ENCODE measurements at places on chromosomes 5 and 9.
A peak's percentile ranks its signal among the peaks of the same experiment; 100 is the strongest.

DNA sequence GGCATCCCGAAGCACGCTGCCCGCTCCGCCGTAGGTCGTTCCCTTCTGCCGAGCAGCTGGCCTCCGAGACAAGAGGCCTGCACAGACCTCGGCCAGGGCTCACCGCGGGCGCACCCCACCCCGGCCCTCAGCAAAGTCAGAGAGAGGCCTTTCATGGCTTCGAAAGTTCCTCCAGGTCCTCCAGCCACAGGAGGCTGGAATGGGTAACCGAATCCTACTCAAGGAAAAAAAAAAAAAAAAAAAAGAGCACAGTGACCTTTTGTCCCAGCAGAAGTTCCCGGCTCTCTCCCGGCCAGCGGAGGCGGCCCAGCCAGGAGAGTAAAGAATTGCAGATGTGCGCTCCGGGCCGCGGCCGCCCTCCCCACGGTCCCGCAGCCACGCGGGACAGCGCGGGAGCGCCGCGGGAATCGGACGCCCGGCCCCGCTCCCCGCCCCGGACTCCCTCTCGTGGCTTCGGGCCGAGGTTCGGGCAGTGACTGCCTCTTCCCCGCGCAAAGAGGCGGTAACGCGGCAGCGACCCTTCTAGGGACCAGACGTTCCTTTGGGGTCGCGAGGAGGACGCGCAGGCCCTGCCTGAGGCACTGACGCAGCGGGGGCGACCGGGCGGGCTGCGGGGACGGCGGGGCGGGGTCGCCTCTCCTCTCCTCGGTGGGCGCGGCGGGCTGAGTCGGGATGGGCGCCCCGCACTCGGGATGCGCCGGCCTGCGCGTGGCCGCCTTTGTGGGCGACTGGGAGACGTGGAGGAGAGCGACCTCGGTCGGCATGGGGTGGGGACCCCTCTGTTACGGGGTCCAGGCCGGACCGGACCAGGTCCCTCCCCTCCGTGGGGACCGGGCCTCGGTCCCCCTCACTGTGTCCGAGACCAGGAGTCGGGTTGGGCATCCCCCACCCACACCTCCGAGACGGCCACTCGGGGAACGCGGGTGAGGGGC, 754 bp downstream of the GFPT2 start:
- no peak for DNase-seq

DNA sequence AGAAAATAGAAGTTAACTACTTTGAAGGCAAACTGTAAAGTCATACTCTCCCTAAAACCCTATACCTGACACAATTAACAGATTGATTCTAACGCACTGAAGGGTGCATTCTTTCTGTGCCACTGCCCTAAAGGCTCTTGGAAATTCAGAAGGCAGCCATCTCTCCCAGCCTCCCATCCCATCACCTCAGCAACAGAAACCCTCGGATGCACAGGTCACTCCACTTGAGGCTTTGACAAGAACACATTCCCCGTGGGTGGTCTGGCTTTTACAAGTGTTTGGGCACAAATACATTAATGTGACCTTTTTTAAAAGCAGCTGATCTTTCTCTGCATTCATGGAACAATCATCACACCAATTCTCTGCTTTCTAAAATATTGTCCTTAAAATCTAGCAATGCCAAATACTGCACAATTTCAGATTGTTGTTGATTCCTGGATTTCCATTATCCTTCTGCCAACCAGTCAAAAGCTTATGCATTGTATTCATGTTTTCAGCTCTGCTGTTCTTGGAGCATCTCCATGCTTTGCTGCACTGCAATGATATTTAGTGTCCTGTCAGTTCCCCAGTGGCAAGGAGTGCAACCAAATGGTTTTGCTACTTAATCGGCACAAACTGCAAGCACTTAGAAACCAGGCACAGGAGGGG, 175.6 kb downstream of the TMEM161B start:
- DNase-seq, result no peak

DNA sequence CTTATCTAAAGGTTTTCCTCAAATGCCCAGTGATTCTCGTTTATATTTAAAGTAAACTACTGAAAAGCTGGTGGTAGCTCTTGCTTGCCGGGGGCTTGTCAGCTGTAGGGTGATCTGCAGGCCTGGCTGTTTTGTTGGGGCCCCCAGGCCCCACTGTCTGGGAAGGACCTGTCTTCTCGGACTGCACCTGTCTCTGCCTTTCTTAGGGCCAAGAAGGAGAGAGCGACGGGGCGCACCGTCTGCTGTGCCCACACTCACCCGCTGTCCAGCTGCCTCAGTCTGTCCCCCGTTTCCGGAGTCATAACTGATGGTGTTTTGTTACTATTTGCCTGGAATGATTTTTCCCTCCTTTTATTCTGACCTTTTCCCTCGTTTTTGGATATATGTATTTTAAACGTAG, 94.1 kb upstream of the CACNA1B start:
- no peak for DNase-seq

- no peak for DNase-seq
Observed at GRCh38 chr9:107847978-107848964, 358.7 kb upstream of the KLF4 start.

GRCh38 chr9:23117616-23118015, 671.0 kb downstream of the DMRTA1 start:
- DNase-seq, result no peak

DNA sequence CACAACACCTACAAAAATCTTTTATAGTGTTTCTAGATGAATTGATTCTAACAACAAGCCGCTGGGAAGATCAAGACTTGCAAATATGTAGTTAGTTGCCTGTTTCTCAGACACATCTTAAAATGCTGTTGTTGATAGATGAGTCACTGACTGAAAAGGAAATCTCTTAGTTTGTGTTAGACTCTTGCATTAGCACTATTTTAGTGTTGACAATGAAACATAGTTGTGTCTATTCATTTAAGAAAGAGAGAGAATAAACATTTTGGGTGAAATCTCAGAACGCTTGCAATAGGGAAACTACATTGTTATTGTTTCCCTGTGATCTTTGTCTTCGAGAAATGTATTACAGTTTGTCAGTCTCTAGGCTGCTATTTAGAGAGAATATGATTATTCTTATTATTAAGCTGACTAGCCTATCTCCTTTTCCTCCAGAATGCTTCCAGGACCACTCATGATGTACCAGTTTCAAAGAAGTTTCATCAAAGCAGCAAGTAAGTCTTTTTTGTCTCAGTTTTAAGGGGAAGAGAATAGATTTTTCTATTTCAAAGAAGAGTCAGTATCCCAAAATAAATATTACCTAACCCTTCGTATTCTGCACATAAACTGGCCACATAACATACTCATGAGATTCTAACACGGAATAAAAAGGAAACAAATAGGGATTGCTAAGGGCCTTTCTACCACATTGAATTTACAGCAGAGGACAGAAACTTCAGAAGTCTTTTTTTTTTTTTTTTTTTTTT, 285.6 kb downstream of the ARHGAP26 start:
- no peak for DNase-seq

GRCh38 chr9:94903961-94904421, 177.5 kb downstream of the AOPEP start:
- no peak for DNase-seq

DNA sequence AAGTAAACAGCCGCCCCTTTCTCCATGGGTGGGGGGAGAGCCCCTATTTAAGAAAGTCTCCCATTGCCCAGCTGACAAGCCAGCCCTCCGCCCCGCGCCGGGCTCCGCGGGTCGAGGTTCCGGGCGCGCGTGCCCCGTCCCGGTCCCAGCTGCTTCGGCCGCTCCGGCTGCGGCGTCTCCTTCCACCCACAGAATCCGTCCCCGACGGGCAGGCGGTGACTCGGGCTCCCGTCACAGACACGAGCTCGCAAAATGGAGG, 223 bp downstream of the NR3C1 start:
- no peak for DNase-seq

GRCh38 chr5:93570294-93571113, 10.5 kb downstream of the NR2F1-AS1 start:
- DNase-seq, result no peak

DNA sequence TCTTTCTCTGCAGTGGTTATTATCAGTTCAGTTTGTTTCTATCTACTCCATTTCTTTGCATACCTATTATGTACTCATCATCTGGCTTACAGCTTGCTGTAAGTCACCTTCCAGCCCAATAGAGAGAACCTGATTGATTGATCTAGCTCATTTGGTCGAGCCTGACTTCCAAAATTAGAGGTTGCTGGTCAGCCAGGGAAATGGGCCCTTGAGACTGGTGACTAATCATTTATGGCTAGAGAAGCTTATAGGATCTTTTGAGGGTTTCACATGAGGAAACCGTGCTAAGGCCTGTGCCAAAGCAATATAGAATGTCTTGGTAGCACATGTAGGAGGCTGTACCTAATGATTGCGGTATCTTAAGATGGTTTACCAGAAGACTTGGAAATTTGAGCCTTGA, 5.8 kb downstream of the SREK1 start:
- no peak for DNase-seq

DNA sequence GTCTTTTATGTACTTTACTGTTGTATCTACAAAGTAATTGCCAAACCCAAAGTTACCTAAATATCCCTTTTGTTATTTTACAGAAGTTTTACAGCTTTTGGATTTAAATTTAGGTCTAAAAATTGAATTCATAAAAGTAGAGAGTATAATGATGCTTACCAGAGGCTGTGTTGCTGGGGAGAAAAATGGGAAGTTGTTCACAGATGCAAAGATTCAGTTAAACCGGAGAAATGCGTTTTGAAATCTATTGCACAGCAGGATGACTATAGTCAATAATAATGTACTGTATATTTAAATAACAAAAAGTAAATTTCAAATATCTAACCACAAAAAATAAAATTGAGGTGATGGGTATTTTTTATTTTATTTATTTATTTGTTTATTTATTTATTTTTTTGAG, 2.6 kb upstream of the ANKRD18A start:
- no peak for DNase-seq

GRCh38 chr5:150490754-150491153, 17.2 kb upstream of the NDST1 start:
- DNase-seq, result no peak

- DNase-seq, result no peak
Observed at GRCh38 chr5:65886387-65886786, 40.0 kb upstream of the ERBIN start.

DNA sequence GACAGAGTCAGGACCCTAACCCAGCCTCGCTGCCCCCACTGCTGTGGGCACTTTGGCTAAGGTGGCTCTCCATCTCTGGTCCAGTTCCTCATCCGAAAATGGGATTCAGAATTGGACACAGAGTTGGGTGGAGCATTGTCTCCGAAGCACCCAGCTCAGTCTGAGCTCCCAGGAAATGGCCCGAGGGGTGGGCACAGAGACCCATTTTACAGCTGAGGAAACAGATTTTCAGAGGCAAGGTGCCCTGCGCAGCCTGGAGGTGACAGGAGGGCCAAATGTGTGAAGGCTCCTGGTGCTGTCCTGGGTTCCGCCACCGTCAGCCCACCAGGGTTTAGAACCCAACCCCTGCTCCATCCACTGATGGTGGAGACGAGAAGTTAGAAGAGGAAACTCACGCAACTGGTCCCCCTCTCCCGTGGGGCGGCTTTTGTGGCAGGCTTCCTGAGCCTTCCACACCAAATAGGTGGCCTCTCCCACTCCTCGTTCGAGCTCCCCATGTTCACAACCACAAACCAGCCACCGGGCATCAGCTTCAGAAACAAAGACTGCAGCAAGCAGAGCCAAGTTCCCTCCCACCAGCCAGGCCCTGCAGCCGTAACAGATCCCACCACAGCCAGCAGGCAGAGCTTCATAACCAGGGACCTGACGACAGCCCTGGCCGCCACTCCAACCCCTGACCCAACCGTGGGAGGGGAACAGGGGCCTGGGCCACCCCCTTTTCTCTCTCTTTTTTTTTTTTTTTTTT, 90.9 kb upstream of the LMX1B start:
- no peak for DNase-seq

- no peak for DNase-seq
Observed at GRCh38 chr9:84589542-84589941, 80.0 kb upstream of the NTRK2 start.

- DNase-seq, result no peak
Observed at GRCh38 chr5:120504057-120504456, 40.0 kb downstream of the PRR16 start.

- no peak for DNase-seq
Observed at GRCh38 chr9:20593105-20593504, 29.2 kb downstream of the MLLT3 start.

DNA sequence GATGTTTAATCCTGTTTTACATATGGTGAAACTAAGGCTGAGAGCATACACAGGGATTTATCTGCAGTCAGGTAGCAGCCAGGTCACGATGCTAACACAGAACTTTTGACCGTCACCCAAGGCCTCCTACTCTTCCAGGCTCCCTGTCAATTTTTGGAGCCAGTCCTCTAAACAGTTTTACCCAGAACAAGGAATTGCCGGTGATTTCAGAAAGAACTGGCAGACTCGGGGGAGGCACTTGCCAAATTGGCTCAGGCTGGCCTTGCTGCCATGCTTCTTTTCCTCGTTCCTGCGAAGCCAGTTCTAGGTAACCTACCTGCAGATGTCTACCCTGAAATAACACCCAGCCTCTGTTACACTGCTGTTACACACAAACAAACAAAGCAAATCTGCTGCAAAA, 21.2 kb downstream of the GRIA1 start:
- DNase-seq, result no peak

DNA sequence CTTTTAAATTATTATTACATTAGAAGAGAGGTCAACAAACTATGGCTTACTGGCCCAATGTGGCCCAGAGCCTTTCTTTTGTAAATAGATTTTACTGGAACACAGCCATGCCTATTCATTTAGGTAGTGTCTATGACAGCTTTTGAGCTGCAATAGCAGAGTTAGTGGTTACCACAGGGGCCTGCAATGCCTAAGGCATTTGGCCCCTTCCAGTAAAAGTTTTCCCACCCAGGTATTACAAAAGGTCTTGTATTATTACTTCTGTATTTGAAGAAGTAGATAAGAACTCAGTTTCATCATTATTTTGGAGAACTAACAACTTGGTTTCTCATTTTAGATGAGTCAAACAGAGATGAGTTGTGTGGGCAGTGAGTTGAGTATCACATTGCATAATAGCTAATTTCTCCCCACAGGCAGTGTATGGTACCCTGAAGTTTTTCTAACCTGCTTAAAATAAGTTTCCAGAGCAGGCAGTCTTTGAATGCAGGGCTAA, 9.5 kb downstream of the MTRR start:
- DNase-seq, result no peak

DNA sequence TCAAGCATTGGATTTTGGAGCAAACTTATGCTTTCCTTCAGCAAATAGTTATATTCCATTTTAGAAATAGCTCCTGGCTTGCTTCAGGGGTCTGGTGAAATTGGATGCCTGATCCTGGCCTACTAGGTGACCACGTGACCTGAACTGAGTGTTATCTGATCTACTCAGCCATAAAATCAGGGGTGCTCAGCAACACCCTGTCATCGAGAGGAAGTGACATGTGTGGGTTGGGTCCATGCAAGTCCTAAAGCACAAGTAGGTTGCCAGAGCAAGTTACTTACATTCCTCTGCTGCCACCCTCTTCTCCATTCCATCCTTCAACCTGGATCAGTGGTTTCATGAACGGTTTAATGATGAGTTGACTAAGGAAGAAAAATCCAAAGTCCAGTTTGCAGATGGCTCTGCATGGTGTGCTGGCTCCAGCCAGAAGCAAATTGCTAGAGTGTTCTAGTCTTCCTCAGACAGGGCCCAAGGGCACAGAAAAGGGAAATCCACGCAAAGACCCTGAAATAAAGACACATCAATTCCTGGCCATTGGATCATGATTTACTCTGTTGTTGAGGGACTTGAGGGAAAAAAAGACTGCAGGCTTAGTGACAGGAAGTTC, 2.8 kb upstream of the FAM193B start:
- DNase-seq, result peak; percentile 30

All from left kidney (tissue), 8 donors.